Lung (tissue), 17 donors: ENCODE measurements at places on chromosomes 13 and 19. TPM values are rescaled to one million over a fixed set of nuclear protein-coding genes. Genes with fewer than 3 reads are reported as not detected.
A peak's percentile ranks its signal among the peaks of the same experiment; 100 is the strongest.

DNA sequence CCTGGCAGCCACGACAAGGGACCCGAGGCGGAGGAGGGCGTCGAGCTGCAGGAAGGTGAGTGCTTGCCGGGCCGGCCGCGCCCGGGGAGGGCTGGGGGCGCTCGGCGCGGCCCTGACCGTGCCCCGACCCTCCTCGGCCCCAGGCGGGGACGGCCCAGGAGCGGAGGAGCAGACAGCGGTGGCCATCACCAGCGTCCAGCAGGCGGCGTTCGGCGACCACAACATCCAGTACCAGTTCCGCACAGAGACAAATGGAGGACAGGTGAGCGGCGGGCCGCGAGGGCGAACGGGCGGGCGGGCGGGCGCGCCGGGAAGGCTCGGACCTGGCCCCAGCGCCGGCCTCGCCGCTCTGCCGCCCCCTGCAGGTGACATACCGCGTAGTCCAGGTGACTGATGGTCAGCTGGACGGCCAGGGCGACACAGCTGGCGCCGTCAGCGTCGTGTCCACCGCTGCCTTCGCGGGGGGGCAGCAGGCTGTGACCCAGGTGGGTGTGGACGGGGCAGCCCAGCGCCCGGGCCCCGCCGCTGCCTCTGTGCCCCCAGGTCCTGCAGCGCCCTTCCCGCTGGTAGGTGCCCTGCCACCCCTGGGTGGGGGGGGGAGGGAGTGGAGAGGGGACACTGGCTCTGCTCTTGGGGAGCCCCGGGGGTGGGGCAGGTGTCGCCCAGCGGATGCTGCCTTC lies 816 bp downstream of the USF2 start:
- peak; percentile 92 for DNase-seq

DNA sequence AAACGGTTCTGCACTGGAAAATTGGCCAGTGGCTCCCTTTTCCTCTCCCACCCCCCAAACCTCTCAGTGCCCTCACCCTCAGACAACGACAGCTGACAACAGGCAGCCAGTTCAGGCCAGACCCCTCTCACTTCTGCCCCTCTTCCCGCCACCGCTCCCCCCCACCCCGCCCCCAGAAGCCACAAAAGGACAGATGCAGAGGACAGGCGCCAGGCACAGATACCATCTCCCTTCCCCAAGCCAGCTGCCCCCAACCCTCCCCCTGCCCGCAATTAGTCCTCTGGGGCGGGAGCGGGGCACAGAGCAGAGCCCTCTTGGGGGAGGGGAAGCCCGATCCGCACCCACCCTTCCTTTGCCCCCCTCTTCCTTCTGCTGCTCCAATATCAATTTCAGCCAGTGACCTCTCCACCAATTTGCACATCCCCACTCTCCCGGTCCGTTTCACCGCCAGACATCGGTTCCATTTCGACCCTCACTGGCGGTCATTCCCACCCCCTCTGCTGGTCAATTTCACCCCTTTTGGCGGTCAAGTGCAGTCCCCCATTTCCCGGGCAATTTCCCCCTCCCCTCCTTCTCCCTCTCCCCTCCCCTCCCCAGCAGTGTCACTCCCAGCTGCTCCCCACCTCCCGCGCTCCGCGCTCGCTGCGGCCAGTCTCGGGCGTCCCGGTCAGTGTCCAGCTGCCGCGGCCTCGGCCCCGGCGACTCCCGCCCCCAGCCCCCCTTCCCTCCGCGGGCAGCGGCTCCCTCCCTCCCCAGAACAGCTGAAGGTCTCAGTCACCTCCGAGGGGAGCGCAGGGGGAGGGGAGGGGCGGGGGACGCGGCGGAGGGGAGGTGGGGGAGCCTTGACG lies at the start of gene SHD:
Gene SHD (plus strand): TSS at position 848 of the 848 bp plus-strand sequence. CDS start 798 bp downstream, outside the sequence.
- peak; percentile 46 for DNase-seq

GRCh38 chr13:30776661-30777060 lies 41.3 kb downstream of the ALOX5AP start:
- no peak for DNase-seq

GRCh38 chr19:46887240-46887782 lies 26.5 kb downstream of the ARHGAP35 start:
- no peak for DNase-seq

GRCh38 chr13:30158774-30159445 lies 148.4 kb downstream of the KATNAL1 start:
- DNase-seq: no peak

DNA sequence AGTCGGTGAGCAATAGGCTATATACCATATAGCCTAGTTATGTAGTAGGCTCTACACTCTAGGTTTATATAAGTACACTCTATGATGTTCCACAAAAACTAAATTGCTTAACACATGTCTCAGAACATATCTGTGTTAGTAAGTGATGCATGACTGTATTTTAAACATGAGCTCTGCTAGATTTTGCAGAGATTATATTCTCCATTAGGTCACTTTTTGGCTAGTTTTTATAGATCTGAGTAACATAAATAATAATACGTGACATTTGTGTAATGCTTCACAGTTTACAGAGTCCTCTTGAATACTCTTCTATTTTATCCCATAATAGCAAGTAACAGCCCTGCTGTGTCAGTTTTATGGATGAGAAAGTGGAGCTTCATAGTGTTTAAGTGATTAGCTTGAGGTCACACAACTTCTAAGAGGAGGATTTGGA lies 47.8 kb downstream of the NDFIP2 start:
- DNase-seq: no peak

DNA sequence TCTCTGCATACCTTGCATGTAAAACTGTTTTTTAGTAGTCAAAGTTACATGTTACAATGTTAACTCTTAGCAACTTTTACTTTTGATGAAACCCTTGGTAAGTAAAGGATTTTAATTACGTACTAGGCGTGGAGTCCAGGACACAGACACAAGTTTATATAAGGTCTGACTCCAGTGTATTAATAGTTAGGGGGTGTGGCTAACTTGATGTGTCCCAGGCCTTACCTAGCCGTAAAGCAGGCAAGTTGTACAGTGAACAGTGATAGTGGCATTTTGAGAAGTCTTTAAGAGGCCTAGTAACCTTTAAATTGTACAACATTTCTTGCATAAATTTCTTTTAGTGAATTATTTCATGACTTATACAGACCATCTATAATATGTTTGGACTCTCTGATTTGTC lies 5.9 kb downstream of the ZNF714 start:
- no peak for DNase-seq

GRCh38 chr13:19959141-19959830 lies 759 bp downstream of the ZMYM2 start:
- DNase-seq: peak; percentile 56

GRCh38 chr13:24008679-24009078 lies 111.4 kb upstream of the C1QTNF9B start:
- no peak for DNase-seq

DNA sequence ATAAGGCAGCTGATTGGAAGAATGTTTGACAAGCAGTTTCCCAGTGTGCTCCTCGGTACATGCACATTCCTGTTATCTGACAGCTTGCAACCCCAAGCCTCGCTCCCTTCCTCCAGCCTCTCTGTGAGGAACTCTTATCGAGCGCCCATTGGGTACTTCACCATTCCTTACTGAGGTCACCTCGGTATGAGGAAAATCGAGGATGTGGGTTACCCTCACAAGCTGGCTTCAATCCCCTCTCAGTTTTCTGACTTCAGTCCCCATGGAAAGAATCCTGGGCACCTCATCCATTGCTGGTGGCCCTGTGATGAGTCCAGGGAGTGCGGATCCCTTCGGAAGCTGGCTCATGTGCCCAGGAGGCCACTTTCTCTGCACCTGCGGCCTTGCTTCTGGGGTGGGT lies 17.3 kb downstream of the TEX29 start:
- DNase-seq: no peak

DNA sequence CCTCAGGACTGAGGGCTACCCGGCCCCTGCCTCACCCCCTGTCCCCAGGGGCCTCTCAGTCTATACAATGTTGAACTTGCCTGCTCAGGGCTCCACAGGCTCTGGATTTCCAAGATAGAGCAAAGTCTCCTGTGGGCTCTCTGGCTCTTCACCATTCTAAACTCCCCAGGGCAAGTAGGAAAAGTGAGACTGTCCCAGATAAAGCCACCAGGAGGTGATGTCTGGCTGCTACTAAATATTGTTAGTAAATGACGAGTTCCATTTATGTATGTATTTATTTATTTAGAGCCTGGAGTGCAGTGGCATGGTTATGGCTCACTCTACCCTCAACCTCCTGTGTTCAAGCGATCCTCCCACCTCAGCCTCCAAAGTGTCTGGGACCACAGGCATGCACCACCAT lies 73.6 kb upstream of the SIAH3 start:
- DNase-seq: no peak

DNA sequence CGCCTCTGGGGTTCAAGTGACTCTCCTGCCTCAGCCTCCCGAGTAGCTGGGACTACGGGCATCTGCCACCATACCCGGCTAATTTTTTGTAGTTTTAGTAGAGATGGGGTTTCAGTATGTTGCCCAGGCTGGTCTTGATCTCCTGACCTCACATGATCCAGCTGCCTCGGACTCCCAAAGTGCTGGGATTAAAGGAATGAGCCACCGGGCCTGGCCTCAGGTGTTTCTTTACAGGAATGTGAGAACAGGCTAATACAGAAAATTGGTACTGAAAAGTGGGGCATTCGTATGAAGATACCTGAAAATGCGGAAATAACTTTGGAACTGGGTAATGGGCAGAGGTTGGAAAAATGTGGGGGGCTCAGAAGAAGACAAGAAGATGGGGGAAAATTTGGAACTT lies 2.8 kb upstream of the CDC16 start:
- no peak for DNase-seq

- no peak for DNase-seq
Observed at GRCh38 chr19:55498246-55498840, 10.1 kb downstream of the SSC5D start.

DNA sequence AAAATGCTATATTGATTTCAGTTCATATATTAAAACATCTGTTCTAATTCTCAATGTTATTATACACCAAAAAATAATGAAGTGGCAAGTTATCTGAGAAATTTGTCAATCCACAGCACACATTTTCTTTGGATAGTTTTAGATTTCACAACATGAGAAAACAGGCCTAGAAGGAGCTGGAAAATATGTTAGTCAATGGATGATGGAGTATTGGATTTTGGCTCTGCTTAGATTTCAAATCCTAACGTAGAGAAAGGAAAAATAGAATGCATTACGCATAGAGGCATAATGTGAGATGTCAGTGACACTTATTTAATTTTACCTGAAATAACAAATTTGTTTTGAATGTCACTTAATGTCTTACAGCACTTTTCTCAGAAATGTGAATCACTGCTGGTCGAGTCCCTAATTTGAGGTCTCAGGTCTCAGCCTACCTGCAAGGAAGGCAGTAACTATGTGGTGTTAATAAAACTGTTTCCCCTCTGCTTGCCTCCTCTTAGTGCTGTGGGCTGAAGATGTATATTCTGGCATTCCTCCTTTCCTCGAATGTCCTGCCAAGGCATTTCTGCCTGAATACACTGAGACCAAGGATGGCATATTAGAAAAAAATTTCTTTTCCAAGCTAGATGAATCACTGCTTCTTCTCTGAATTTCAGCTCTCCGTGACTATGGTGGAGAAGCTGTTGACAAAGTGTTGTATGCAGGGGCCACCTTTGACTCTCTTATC lies 232.4 kb downstream of the POSTN start:
- no peak for DNase-seq

GRCh38 chr13:94093652-94094315 lies 385.7 kb downstream of the DCT start:
- DNase-seq: peak; percentile 65

DNA sequence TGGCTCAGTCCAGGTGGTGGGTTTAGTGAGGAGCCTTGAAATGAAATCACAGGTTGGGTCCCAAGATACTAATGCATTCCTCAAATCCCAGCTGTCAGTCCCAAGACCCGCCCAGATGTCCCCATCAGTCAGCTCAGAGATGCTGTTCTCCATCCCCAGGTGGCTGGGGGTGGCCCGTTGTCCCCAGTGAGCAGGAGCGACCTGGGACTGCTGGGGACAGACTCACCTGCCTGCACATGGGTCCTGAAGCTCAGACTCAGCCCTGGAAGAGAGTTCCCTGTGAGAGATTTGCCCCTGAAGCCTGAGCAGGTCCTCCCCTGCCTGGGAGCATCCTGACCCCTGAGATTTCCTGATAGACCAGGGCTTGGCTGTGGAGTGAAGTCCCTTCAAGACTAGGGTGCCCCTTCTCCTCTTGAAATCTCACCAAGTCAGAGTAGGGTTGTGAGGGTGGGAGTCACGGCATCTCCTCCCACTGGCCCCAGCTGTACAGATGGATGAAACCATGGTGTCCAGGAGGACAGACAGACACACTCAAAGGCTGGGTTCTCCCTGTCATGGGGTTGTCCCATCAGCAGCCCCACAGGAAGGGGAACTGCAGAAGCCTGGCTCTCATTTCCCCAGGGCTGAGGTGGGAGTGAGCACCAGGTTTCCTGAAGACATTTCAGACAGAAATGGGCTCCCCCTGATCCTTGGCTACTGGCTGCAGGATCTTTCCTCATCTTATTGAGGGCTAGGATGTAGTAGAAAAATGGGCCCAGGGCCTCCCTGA lies 14.4 kb downstream of the LILRA5 start:
- DNase-seq: no peak

GRCh38 chr13:74596691-74597090 lies 462.5 kb upstream of the KLF12 start:
- DNase-seq: no peak

DNA sequence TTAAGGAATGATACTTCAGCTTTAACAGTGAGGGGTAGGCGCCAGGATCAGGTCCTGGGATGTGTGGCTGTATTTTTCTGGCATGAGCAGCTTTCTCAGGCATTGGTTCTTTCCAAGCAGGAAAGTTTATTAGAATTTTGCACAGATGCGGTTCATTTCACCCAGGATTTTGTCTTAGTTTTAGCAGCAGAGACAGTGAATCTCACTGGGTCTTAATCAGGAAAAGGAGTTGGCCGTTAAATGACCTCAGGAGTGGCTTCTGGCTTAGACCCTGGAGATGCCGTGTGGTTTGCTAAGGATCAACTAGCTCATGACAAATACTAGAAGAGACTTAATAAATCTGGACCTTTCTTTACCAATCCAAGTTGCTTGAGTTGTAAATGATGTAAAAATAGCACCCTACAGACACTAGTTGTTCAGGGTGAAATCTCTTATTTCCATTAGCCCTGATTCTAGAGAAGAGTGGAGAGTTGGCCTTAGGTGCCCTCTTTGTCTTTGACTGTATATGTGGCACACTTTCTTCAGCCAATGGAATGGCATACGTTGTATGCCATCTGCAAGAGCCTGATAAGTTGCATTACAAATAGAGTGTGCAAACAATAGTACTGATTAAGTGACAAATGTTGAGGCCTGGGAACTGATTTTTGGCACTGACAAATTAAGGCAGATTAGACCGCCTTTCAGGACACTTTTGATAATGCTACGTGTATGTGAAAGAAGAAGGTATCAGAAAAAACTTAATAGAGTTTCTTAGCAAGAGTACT lies 34.0 kb downstream of the LRCH1 start:
- no peak for DNase-seq

- DNase-seq: no peak
Observed at GRCh38 chr13:45930177-45930576, 78.6 kb upstream of the SIAH3 start.

Gene LRRC63
- total RNA-seq: 1.1 TPM

Gene FSD1
- 1.1 TPM for total RNA-seq

Gene IL12RB1
- total RNA-seq: 1.3 TPM

Gene N4BP2L2
- total RNA-seq: 87.5 TPM

Gene SGCG
- total RNA-seq: 1.8 TPM

Gene TMC4
- 40.8 TPM for total RNA-seq

Gene RNF113B
- total RNA-seq: not detected

Gene MZT1
- 6.6 TPM for total RNA-seq
